GM13977 (cell line): ENCODE measurements at places on chromosomes 2 and 18.

GRCh38 chr2:179243046-179243445 lies 21.6 kb downstream of the SESTD1 start:
- DNase-seq, result no peak

DNA sequence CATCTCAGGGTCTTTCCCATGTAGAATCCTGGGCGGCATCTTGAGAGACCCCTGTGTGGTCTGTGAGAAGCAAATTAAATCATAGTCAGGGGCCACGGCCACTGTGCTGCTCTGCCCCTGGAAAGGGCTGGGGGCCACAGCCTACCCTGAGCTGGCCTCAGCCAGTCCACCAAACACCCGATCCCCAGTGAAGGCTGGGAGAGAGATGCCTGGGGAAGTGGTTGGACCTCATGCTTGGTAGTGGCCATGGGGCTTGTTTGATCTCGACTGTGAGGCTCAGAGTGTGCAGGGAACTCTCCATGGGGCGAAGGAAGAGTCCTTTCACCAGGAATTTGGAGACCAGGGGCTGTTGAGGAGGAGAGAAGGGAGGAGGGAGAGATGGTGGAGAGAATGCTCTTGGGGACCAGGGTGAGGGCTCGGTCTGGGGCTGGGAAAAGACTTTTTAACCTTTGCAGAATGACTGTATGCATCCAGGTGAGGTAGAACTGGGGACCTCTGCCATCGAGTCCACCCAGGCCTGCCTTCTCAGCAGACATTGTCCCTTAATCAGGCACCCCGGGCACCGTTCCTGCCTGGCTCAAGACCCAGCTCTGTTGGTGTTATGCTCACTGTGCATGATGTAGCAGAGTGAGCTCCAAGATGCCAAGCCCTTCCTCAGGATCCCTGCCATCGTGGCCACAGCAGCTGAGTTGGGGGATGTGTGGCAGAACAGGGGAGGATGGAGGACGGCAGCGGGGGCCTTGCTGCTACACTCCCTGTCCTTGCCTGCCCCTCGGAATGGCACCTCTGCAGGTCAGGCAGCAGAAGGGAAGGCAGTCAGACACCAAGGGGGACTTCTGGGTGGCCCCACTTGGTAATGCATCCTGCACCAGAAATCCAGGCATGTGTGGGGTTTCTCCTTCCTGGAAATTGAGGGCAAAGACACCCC lies 249.9 kb downstream of the DYSF start:
- no peak for DNase-seq

DNA sequence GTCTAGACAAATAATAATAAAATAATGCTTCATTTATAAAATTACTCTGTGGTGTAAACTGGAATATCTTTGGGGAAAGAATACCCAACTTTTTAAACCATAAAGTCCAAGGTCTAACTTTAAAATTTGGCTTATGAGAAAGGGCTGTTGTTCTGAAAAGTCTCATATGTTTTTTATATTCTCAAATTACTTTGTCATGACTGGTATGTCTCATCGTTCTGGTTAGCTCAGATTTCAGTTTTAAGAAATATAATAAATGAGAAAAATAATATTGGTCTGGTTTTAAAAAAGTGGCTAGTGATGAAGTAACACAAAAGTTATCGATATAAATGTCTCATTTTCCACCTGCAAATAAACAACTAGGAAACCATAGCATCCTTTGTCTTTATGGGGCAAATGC lies 1658.1 kb downstream of the LRP1B start:
- no peak for DNase-seq

- no peak for DNase-seq
Observed at GRCh38 chr2:123086613-123087385, 938.3 kb upstream of the CNTNAP5 start.

- no peak for DNase-seq
Observed at GRCh38 chr2:191818725-191819350, 28.1 kb downstream of the CAVIN2 start.

- DNase-seq, result peak; percentile 43
Observed at GRCh38 chr2:44934983-44935728, 6.3 kb upstream of the SIX3 start.

GRCh38 chr2:12728221-12728777 lies 11.6 kb downstream of the TRIB2 start:
- peak; percentile 32 for DNase-seq

DNA sequence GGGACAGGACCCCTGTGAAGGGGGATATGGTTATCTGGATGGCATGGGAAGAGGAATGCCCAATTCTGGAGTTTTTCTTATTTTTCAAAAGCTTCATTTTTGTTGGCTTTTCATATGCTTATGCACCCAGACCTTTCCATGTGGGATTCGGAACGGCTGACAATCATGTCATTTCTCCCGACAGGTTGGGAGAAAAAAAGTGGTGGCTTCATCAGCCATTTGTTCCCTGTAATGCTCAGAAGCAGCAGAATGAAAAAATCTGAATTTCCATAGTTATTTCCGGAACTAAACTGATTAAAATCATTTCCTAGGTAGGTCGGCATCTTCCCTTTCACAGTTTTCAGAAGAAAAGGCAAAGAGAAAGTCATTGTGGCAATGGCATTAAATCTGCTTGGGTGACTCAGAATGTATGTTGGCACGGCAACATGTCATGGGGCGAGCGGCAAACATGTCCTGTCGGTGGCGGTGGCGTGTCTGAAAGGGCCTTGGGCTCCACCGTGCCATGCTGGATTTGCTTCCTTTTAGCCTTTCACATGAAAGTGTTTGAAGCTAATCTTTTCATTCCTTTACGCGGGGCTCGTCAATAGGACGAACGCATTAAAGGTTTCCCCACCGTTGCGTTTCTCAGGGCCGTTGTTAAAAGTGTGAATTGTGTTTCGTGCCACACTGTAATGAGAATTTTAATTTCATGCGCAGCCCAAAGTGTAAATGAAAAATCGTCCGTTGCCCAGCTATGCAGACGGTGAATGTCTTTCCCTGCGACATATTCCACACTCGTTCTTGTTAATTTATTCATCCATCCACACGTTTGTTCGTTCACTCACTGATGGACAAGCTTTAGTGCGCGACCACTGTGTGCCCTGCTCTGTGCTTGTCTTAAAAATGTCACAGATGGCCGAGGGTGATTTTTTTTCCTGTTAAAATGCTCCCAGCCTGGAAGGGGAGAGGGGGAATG lies 18.5 kb downstream of the ACKR3 start:
- DNase-seq, result no peak

DNA sequence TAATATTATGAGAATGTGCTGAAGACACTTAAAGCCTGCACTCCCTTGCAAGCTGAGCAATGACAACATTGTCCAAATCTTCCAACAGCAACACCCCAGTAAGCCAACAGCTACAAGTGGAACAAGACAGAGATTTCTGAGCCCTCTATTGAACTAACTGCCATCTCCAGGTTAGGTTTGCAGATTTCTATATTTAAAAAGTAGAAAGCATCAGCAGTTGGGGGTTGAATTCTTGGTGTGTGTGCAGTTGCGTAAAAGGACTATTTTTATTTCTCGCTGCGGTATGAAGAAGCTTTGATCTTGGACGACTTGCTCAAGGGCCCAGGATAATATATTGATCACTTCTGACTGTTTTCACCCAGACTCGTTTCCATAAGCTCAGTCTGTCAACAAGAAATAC lies 106.2 kb upstream of the ZFP36L2 start:
- no peak for DNase-seq

DNA sequence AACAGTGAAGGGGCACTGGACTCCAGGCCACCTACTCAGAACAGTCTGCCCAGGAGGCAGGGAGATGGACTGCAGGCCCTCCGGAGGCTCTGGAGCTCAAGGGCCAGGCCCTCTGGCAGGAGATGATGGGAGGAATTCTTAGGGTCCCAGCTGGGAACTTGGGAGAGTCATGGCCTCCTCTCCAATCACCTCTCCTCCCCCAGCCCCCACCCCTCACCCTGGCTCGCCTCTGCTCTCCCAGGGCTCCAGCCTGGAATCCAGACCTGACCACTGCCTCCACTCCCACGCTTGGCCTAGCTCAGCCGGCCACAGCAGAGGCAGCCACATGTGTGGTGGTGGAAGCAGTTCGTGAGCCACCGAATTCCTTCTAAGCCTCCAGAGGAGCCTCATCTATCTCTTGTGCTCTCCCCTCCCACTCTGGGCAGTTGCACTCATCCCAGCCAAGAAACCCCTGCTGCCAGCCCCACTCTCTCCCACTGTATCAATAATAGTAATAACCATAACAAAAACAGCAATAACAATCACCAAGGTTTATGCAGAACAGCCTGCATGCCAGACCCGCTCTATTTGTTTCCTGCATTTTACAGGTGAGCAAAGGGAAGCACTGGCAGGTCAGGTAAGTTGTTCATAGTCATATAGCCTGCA lies 67.4 kb downstream of the TNS1 start:
- DNase-seq, result no peak

DNA sequence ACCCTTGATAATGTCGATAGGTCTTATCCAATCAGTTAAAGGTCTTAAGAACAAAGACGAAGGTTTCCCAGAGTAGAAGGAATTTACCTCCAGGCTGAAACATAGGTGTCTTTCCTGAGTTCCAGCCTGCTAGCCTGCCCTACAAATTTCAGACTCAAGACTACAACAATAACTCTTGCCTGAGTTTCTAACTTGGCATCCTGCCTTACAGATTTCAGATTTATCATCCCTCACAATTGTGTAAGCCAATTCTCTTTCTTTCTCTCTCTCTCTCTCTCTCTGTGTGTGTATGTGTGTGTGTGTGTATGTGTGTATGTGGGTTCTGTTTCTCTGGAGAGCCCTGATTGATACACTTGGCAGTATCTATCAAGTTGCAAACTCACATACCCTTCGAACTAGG lies 37.2 kb upstream of the B4GALT6 start:
- no peak for DNase-seq

GRCh38 chr2:239936838-239937581 lies 88.1 kb downstream of the NDUFA10 start:
- DNase-seq, result no peak

DNA sequence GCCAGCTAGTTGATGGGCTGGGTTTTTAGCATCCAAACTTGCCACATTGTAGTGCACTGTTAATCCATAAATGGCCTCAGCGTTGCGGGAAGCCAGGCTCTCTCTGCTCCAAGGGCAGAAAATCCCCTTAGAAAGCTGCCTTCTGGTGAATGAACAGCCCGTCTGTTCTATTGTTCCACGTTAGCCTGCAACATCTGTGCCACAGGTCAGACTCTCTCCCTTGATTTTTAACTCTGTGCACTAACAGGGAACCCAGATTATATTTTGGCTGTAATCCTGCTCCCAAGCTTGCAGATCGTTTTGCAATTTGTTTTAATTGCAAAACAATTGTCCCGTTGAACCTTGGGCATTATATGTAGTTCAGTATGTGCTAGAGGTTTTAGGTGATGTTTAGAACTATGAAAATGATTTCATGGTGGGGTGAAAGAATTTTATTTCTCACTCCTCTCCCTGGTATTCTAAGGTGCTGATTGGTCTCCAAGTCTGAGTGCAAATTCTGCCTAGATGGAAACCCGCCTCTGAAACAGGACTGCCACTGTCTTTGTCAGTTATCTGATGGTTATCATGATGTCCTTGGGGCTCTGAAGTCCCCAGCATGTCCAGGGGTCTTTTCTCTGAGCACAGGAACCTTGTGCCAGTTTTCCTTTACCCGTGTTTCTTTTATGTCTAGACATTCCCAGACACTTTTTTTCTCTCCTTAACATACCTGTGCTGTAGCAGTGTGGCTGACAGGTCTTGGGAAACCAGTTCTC lies 106.6 kb downstream of the MAP4K4 start:
- DNase-seq, result no peak
